Putamen (tissue), 1 donor: ENCODE measurements at places on chromosomes 13 and 19.

GRCh38 chr13:105816994-105817393 lies 718.5 kb downstream of the EFNB2 start:
- no peak for DNase-seq

GRCh38 chr19:3784607-3785450 lies 1.4 kb downstream of the MATK start:
- no peak for DNase-seq

DNA sequence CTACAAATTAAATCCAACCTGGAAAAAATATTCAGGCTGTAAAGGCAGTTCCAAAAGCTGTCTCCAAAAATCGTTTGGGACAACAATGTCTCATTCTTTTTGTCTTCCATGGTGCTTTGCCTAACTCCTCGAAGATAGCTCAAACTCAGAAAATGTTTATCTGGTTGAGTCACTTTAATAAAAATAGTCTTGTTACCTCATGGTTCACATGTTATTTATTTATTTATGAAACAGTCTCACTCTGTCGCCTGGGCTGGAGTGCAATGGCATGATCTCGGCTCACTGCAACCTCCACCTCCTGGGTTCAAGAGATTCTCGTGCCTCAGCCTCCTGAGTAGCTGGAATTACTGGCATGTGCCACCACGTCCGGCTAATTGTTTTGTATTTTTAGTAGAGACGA lies 4.9 kb upstream of the BRD4 start:
- no peak for DNase-seq

GRCh38 chr13:111486801-111487200 lies 166.4 kb downstream of the TEX29 start:
- DNase-seq, result no peak

DNA sequence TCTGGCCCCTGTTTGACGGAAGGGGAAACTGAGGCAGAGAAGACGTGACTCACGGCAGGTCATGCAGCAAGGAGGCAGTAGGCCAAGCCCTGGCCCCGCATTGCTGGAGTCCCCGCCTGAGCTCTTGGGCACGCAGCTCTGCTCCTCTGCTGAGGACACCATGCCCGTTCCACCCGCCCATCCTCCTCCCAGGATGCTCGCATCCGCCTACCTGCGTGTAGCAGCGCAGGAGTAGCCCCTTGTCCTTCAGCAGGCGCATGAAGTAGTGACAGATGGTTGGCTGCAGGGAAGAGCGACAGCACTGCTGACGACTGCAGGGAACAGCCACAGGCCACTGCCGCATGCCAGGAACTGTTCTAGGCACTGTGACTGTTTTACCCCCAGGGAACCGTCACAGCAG lies 10.5 kb downstream of the SIRT2 start:
- DNase-seq, result no peak

DNA sequence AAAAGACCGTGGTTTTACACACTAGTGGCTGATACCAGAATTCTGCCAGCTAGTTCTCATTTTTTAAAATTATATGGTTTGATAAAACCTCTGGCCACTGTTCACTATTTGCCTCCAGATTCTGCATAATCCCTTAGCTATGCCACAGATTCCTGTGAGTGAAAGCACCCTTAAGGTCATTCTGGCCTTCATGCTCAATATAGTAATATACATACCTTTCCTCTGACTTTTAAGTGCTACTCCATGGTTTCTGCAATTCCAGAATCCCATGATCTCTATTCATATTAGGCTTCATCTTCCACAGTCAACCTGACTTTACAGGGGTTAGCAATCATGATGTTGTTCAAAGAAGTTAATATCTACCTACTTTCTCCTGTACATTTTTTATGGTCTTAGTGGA lies 274.1 kb upstream of the EDNRB start:
- DNase-seq, result no peak

DNA sequence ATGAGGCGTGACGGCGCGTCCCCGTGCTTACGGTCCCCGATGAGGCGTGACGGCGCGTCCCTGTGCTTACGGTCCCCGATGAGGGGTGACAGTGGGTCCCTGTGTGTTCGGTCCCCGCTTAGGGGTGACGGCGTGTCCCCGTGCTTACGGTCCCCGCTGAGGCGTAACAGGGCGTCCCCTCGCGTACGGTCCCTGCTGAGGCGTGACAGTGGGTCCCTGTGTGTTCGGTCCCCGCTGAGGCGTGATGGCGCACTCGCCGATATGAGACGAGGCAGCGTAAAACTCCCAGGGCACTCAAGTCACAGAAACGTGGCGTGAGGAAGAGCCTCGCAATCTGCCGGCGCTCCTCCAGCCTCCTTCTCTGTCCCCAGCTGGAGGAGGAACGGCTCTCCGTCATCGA lies 20.9 kb downstream of the CFAP97D2 start:
- no peak for DNase-seq

DNA sequence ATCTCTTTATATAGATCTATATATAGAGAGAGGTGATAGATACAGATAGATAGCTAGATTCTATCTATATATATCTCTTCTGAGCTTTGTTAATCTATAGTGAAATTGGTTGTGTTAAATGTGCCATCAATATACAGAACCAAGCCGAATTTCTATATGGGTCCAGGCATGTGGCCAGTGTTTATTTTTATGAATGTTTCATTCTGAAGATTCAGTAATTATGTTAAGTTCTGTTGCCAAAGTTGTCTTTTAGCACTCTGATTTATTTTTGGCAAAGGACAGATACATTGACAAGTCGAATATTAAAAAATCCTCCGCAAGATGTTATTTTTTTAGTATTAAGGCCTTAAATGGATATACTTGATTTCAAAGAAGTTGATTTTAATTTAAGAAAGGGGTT lies 190.4 kb upstream of the HTR2A start:
- no peak for DNase-seq

- DNase-seq, result no peak
Measured at GRCh38 chr13:31930490-31930889, 101.1 kb upstream of the FRY start.

DNA sequence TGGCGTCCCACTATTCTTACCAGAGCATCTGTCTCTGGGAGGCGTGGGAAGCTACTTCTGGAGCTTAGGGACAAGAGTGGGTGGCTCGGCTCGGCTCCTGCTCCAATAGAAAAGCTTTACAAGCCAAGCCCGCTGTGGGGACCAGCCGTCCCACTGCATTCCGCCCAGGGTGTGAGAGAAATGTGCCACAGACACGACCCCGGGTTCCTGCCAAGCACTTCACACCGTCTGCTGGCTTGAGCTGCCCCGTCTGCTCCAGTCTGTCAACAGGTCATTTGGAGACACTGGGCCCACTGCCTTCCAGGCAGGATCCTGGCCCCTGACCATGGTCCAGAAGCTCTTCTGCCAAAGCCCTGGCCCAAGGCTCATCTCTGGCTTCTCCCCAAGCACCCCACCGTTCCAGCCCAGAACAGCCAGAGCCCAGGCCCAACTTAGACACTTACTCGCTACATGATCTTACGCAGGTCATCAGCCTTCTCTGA lies 6.5 kb upstream of the FKRP start:
- no peak for DNase-seq

DNA sequence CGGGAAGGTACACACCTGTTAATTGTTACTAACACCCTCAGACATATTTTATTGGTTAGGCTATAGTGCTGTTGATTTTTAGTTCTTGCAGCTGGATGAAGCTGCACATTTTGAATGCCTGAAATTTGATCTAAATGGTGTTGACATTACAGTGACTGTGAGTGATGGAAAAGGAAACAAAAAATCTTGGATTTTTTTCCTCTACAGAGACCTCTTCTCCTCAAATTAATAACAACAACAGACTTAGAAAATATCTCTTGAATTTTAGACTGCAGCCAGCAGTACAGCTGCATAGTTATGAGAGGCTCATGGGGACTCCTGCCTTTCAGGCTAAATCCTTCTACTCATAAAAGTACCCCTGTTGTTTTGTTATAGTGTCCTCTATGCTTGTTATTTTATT lies 500.5 kb upstream of the SPRY2 start:
- DNase-seq, result no peak

DNA sequence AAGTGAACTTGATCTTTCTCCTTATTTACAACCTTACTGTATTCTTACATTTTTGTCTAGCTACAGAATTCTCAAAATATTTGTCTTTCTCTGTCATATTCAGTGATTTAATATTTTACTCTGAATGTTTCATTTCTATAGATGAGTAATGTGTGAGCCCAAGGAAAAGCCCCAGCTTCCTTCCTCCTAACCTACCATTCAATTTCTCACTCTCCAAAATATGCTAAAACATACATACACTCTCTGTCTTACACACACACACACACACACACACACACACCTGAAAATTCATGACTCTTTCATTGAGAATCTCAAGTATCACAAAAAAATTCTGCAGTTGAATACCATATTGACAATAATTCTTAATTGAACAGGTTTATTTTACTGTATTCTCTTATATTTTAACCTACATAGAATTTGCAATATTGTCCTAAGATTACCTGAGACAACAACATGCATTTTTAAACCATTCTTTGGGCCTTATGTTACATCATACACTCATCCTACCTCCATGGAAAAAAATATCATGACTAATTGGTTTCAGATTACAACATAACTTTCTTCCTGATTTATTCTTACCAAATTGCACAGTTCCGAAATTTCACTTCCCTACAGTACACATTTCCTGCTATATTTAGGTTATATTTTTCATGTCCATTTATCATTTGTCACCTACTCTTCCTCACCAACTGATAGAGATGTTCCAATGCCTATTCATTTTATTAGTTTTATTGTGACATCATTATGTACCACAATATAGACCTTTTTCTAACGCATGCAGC lies 1965.6 kb upstream of the PCDH20 start:
- DNase-seq, result no peak

- no peak for DNase-seq
Measured at GRCh38 chr13:59790626-59791025, 373.1 kb downstream of the DIAPH3 start.

DNA sequence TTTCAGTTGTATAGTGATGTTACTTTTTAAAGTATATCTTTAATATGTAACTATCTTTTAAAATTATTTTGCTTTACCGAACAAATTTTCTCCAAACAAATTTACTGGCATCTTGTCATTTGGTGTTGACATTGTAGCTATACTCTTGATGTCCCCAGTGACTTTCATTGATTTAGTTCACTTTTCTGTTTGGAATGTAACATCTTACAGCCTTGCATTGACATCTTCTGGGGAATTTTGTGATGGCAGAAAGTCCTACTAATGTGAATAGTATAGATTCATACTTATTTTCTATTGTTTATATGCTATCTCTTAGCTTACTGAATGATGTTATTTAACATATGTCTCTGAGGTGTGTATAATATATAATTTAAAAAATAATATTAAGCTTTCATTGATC lies 800.9 kb upstream of the ATXN8OS start:
- DNase-seq, result no peak

DNA sequence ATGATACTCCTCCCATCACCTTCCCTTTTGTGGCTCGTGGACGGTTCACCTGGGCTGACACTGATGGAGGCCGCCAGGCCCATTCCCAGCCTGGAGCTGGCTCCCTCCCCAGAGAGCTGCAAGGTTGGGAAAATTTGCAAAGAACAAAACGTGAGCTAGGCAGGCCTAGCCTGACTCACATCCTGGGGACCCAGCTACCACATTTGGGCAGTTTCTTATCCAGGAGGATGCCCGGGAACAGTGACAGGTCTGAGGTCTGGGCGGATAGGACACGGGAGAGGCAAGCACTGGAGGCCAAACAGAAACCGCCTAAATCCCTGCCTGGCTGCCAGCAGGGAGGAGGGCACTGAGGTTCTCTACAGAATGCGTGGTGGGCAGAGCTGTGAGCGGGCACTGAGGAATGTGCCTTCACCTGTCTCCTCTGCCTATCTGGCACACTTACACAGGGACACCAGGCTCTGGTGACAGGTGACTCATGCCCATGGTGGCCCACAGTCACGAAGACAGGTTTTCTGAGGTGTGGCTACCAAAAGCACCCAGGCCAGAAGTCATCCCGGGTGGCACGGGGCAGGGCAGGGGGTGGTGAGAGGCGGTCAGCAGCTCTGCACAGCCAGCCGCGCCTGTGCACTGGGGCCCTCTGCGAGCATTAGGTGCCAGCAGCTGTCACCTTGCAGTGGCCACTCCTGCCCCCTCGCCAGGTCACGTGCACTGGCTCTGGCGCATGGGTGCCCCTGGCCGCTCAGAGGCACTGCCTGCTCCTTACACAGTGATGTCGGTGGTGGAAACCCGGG lies 23.2 kb downstream of the SH3GL1 start:
- DNase-seq, result no peak
